ENCODE measurements at places on chromosomes 11 and 22.

- DNase-seq = no peak
Measured at GRCh38 chr22:39712751-39713525, 142.4 kb downstream of the CACNA1I start.

DNA sequence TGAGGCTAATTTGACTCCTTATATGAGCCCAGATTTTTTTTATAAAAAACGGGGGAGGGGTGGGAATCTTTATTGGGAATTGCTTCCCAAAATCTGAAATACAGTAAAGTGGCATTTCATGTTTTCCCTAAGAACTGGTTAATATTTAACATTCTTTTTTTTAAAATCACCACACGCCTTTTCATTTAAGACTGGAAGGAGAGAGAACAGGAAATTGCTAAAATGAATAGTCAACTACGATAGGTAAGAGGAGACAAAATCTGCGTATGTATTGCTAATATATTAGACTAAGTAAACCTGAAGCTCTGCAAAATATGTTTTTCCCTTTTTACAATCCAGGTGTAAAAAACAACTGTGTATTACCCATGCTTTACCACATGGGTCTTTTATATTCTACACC is 57.0 kb downstream of the SOX6 start:
- no peak for DNase-seq

DNA sequence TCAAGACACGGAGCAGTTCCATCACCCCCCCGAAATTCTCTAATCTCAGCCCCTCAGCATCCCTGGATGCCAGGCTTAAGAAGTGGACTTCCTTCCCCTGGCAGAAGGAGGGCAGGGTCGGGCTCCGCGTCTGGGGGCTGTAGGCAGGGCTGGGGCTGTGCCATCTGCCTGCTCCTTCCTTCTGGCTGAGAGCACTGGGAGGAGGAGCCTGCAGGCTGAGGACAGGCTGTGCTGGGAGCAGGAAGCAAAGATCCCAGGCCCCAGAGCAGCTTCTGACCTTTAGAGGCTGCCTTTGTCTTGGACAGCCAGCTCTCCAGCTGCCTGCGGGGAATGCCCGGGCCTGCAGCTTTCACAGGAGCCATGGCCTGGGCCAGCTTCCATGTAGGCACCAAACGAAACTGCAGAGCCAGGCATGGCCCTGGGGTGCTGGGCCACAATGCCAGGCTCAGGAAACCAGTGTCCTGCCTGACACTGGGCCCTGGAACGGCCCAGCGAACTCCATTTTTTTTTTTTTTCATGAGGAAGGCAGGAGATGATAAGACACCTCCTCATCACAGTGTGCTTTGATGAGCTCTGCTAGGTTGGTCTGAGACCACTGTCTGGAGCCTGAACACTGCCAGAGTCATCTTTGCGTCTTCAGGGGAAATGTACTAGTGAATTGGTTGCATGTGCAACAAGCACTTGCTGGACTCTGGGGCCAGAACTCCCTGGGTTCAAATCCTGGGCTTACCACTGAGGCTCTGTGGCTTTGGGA is 67.9 kb downstream of the MCM5 start:
- DNase-seq = peak; percentile 80

GRCh38 chr11:103326070-103326794 is 217.0 kb downstream of the DYNC2H1 start:
- DNase-seq = peak; percentile 86

DNA sequence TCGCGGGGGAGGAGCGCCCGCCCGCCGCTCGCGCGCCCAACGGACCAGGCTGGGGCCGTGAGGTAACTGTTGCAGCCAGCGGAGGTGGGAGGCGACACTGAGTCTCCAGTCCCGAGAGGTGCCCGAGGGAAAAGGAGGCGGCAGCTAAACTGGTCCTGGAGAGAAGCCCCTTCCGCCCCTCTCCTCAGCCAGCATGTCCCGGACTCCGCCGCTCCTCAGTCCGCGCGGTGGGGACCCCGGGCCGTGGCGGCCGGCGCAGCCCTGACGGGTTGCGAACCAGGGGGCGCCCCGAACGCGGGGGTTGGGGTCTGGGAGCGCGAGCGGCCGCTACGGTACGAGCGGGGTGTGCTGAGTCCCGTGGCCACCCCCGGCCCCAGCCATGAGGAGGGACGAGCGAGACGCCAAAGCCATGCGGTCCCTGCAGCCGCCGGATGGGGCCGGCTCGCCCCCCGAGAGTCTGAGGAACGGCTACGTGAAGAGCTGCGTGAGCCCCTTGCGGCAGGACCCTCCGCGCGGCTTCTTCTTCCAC is at the start of gene PDE3B:
TSS of gene PDE3B (plus strand) at position 108 of the 529 bp plus-strand sequence. CDS start at position 380, 272 bp downstream.
- peak; percentile 30 for DNase-seq

DNA sequence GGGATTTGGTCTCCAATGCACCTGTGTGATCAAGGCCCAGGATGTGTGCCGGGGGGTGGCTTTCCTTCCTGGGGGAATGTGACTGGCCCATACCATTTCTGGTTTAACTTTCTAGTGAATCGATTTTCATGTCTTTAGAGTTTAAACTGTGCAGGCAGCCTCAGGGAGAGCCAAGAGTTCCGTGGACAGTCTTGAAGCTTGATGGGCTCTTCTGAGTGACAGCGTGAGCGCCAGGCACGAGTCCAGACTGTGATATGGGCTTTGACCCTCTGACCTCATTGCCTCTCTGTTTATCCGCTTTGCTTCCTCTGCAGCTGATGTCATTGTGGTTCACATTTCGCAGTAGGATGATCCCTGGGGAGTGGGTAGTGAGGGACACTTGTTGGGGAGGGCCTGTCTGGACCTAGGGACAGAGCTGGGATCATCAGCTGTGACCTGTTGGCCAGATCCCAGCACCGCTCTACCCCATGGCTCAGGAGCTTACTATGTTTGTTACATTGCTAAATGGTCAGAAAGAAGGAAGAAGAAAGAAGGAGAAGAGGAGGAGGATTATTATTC is 80.6 kb upstream of the CLDN5 start:
- no peak for DNase-seq

GRCh38 chr11:43694477-43694876 is 13.9 kb downstream of the HSD17B12 start:
- DNase-seq = no peak

DNA sequence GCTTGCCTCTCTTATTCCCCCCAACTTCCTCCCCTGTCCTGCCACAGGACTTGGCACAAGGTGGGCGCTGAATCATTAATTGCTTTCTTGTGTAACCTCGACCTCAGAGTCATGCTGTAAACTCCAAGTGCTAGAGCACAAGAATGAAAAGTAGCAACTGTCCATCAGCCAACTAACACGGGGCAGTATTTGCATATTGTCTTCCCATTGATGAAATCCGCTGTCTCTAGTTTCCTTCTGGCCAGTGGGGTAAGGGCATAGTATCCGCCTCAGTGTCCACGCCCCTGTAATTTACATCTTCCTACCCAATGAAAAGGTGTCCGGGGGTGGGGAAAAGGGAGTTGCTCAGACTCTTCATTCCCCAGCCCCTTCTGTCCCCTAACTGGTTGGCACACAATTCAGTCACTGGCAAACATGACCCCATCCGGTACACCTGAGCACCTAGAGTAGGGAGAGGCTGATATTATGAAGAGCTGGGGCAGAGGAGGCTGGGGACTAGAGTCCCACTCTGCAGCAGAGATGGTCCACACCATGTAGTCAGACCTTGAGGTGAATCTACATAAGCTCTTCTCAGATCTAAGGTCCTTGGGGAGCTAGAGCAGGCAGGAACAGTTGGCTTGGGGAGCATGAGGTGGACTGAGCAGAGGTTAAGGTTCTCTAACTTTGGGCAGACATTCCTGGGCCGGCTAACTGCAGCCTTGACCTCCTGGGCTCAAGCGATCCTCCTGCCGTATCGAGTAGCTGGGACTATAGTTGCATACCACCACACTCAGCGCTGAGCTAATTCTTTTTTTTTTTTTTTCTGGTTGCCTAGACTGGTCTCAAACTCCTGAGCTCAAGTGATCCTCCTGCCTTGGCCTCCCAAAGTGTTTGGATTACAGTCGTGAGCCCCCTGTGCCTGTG is 6.8 kb upstream of the GGA1 start:
- peak; percentile 35 for DNase-seq

DNA sequence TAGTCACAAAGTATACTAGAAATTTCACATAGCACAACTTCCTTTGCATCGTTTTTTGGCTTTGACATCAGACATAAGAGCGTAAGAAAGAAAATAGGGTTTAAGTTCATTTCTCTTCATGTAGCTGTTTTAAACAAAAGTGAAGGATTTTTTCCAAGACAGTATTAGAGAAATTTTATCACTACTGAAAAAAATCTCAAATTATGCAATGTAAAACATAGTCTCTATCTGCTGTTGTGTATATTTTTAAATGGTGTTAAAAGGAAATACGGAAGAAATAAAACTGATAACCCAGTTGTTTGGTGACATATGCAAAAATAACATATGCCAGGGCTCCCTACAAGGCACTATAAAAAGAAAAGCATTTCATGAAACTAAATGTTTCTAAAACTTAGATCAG is 1449.4 kb downstream of the LRRC4C start:
- no peak for DNase-seq

GRCh38 chr22:31075961-31076360 is 5.2 kb upstream of the SMTN start:
- peak; percentile 86 for DNase-seq

DNA sequence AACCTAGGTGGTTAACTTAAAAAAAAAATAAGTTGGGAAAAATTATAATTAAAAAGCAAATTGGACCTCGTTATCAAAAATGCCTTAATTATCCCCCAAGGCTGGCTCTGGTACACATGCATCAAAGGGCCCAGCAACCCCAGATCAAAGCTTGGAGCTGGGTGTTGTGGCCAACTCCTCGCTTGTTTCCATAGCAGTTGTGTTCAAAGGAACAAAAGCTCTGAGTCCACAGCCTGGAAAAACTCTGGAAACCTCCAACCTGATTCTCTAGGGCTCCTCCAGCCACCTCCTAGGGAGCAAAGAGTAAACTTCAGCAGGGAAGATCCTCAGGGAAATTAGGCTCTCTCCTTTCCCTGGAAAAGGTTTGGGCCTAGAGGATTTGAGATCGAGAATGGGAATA is 149.4 kb downstream of the NXPE2 start:
- no peak for DNase-seq

DNA sequence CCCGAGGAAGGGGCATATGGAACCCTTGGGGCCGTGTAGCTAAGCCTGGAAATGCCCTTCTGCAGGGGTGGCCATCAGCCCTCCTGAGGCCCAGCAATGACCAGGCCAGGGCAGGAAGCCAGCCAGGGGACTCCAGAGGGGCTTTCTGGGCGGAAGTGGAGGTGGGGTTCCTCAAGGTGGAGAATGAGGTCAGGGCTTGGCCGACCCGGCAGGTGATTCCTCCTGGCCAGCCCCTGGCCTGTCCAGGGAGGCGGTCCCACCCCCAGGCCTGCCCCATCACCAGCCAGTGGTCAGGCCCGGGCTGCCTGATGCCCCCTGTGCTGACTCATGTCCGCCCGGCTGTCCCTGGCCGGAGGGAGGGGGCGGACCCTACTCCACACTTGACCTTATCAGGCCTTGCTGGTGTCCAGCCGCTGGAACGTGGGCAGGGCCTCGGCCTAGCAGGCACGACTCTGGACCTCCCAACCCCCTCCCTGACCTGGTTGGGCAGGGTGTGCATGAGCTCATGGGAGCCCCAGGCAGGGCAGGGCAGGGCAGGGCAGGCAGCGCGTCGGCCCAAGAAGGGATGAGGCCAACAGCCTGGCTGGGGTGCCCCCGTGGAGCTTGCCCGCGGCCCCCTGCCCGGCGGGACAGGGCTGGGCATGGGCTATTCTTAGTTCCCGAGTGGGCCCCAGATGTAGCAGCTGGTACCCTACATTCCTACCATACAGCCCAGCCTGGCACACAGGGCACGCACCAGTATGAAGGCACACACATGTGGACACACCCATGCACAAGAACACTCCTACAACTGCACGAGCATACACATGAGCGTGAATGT is 35.9 kb downstream of the RPL3 start:
- DNase-seq = peak; percentile 74

DNA sequence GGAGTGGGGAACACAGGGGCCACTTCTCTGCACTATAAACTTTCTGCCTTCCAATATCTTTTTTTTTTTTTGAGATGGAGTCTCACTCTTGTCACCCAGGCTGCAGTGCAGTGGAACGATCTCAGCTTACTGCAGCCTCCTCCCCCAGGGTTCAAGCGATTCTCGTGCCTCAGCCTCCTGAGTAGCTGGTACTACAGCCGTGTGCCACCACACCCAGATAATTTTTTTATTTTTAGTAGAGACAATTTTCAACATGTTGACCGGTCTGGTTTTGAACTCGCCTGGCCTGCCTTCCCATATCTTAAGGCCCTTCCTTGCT is 1.7 kb downstream of the SLC3A2 start:
- DNase-seq = no peak

DNA sequence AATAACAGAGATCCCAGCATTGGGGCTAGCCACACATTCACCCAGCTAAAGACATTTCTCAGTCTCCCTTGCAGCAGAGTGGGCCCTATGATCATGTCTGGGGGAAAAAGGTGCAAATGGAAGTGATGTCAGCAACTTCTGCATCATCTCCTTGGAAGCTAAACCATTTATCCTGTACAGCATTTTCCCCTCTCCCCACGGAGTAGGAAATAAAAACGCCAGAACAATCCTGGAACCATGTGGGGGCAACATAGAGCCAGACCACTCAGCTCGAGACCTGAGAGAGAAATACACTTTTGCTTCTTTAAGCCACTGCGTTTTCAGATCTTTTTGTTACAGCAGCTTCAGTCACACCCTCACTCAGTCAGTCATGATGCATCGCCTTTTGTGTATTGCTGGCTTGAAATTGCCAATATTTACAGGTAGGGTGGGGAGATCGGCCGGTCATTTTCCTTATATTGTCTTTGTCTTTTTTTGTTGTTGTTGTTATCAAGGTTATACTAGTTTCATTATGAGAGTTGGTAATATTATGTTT is 9.1 kb upstream of the RAC2 start:
- DNase-seq = no peak

DNA sequence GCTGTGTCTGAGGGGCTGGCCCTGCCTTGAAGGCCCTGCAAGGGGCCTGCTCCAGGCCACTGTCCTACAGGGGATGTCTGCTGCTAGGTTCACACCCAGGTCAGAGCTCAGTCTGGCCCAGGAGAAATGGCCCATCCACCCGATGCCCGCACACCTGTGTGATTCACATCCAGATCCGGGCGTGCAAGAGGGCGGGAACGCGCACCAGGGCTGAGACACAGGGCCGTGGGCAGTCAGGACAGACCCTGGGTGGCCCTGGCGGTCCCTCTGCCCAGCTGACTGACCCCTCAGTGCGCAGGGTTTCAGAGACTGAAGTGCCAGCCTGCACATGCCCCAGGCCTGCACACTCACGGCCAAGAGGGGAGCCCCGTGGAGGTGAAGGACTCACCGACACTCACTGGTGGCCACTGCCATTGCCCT is 7.4 kb downstream of the TOLLIP start:
- DNase-seq = no peak

DNA sequence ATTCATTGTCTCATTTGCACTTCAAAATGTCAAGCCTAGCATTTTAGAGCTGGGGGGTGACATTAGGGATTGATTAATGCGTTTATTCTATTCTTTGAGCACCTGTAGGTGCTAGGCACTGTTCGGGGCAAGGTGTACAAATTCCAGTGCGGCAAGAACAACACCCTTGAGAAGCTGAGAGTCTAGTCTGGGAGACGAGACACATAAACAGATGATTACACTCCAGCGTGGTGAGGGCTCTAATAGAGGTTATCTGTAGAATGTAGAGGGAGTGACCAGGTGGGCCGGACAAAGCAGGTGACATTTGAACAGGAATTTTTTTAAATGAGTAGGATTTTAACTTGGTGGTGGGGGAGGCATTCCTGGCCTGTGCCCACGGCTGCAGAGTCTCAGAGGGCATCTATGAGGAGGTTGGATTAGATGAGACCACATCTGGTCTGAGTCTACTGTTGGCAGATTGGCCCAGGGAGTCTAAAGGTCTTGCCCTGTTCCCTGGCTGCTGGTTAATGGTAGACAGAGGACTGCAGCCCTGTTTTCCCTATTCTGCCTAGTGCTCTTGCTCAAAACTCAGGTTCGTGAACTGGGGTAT is 970 bp downstream of the CAT start:
- DNase-seq = no peak

All from cardiac fibroblast (primary cell).